Pancreas (tissue), 10 donors: ENCODE measurements at places on chromosomes 1 and 21.
A peak's percentile ranks its signal among the peaks of the same experiment; 100 is the strongest.

GRCh38 chr21:43757601-43758000 is 18.5 kb downstream of the CSTB start:
- no peak overlapping the region for H3K4me3 ChIP-seq
- no peak for DNase-seq
- H3K36me3 ChIP-seq, result peaks cover 6% of the 10 kb centered on the region
- H3K27ac ChIP-seq, result no peak overlapping the region
- H3K4me1 ChIP-seq, result no peaks in the 10 kb centered on the region

GRCh38 chr1:56147034-56147433 is 432.3 kb downstream of the PLPP3 start:
- DNase-seq, result no peak
- H3K27me3 ChIP-seq, result no peaks in the 10 kb centered on the region
- no peaks in the 10 kb centered on the region for H3K36me3 ChIP-seq
- no peak overlapping the region for H3K4me3 ChIP-seq
- H3K27ac ChIP-seq, result no peak overlapping the region

DNA sequence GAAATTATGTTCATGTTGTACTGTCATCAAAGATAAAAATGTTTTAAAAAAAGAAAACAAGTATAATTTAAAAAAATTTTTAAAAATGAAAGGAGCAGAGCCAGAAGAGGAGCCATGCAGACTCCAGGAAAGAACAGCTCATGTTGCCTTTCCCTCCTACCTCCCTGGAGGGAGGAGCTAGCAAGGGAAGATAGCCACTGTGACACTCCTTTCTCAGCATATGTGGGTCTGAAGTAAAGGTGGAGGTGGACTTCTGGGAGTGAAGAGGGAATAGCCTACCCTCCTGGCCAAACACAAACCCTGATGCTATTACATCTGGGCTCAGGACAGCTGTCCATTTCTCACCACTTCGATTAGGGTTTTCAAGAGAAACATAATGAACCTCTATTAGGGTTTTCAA is 54.2 kb downstream of the SLC2A1 start:
- H3K27me3 ChIP-seq, result no peaks in the 10 kb centered on the region
- H3K4me3 ChIP-seq, result no peak overlapping the region
- no peaks in the 10 kb centered on the region for H3K36me3 ChIP-seq
- no peak for DNase-seq
- H3K4me1 ChIP-seq, result no peaks in the 10 kb centered on the region

- H3K4me1 ChIP-seq, result no peaks in the 10 kb centered on the region
- H3K27ac ChIP-seq, result no peak overlapping the region
- no peak overlapping the region for H3K4me3 ChIP-seq
- DNase-seq, result no peak
These were observed 11.8 kb upstream of the RPF1 start for GRCh38 chr1:84467298-84467697.

- no peak overlapping the region for H3K4me3 ChIP-seq
- H3K4me1 ChIP-seq, result no peaks in the 10 kb centered on the region
- H3K27ac ChIP-seq, result no peak overlapping the region
- no peaks in the 10 kb centered on the region for H3K27me3 ChIP-seq
These were observed 111.4 kb downstream of the HHAT start for GRCh38 chr1:210440081-210440480.

DNA sequence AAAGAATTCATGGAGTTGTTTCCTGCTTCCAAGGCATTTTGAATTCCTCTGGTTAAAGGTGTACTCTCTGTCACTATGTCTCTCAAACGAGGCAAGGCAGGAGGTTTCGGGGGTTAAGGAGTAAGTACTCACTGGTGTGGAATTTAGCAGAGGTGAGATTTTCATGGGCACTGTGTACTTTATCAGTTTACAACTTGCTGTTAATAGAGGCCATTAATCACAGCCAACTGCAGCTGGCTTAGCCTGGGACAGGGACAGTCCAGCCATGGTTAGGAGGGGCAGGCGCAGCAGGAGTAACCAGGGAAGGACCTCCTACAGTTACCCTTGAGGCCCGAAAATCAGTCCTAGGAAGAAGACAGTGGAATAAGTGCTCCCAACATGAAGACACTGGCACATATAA is 18.1 kb upstream of the TMEM9 start:
- no peaks in the 10 kb centered on the region for H3K36me3 ChIP-seq
- H3K27ac ChIP-seq, result peak overlapping the region; percentile 100
- peak; percentile 47 for DNase-seq
- H3K27me3 ChIP-seq, result no peaks in the 10 kb centered on the region
